Skin of body (tissue), 3 donors: ENCODE measurements at places on chromosomes 5 and 9. TPM values are rescaled to one million over a fixed set of nuclear protein-coding genes. Genes with fewer than 3 reads are reported as not detected.

GRCh38 chr9:16236882-16237281 lies 633.6 kb downstream of the BNC2 start:
- peak; percentile 65 for DNase-seq

DNA sequence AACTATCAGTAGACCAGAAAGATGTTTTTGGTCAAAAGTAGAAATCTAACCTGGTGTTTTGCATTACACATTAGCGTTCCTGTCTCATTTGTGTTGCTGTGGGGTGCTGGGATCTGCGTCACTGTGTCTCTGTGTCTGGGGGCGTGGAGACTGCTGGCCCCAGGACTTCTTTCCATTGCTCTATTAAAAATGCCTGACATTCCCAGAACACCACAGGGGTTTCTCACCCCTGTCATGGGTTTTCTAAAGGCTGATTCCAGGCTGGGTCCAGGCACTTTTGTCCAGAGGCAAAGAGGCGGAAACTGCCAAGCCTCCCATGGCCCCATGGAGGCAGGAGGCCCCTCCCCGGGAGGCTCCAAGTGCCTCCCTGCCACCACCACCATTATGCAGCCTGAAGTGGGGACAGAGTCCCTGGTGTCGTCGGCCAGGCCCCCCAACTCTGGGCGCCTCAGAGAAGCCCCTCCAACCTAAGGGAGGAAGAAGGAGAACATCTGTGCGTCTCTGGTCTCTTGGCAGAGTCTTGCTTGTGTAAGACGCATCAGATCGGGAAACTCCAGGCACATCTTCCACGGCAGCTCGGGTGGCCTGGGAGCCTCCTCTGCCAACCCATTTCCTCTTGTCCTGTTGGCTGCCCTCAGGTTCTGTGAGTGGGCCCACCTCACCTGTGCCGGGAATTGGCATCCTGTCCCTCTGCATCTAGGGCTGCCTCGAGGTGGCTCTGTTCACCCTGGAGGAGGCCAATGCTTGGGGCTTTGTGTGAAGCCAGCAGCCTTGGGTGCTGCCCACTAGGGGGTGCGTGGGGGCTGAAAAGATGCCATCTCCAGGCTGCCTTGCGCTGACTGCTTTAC lies 13.8 kb upstream of the PLEKHG4B start:
- no peak for DNase-seq

DNA sequence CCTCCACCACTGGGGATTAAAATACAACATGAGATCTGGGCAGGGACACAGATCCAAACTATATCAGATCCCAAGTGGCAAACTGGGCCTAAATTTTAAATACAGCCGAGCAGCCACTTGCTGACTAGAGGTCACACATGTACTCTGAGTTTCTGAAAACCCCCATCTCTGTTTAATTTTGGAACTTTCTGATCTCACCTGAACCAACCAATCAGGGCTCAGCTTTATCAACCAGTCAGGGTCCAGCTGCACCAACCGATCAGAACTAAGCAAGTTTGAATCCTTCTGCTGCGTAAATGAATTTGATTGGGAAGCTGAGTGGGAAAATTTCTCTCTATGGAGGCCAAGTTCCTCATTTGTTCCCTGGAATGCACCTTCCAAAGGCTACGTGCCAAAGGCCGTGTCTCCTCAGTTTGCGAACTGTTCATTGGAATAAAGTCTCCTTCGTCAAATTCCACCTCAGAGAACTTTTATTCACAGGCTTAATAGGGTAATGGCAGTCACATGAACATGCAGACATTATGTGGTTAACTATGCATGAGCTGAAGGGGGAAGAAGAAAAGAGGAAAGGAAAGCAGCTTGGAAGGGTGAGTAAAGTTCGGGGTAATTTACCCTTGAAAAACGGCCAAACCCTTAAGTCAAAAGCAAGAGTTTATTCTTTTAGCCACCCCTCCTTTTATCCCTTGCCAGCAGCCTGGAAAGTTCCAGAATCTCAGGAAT lies 3.7 kb downstream of the CD180 start:
- DNase-seq, result no peak

SH3RF2 gene
- 9.8 TPM for total RNA-seq

GRCh38 chr9:107883496-107884124 lies 394.0 kb upstream of the KLF4 start:
- DNase-seq, result no peak

DNA sequence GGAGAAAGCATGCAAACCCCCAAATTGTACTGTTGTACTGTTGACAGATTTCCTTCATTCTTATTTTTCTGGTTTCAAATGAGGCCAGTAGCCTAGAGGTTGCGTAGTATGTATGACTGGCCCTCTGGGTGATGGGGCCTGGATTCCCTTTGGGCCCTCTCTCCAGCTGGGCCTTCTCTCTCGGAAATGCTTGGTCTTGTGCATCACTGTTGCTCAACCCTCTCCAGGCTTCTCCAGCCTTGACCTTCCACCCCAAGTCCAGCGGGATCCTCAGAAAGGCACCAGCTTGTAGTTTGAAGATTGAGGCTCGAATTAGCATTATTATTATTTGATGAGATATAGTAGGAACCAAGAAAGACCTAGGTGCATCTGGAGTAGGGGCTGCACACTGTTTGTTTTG lies 87.0 kb downstream of the ANGPTL2 start:
- DNase-seq, result no peak

GRCh38 chr9:80359941-80360881 lies 788.4 kb downstream of the TLE4 start:
- DNase-seq, result no peak

BTNL3 gene
- not detected for total RNA-seq

GRCh38 chr5:139103762-139104161 lies 94.4 kb downstream of the SIL1 start:
- DNase-seq, result no peak

DNA sequence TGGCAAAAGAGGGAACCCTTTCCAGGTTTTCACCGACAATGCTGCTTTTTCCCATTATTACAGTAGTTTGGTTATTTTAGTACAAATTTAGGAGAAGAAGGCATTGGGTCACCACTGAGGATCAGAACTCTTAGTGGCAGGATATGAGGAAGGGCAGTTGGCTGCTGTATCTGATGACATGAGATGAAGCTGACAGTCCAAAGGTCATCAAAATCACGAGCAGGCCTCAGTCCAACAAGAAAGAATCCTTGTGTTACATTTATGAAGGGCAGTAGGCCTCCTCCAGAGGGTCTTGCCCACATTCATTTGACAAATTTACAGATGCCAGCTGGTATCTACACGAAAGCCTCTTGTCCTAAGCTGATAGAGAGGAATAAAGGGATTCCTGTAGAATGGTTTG lies 49.5 kb upstream of the COL15A1 start:
- DNase-seq, result no peak

GRCh38 chr5:149771216-149771980 lies 41.3 kb downstream of the PPARGC1B start:
- no peak for DNase-seq

- DNase-seq, result no peak
Measured at GRCh38 chr9:119337573-119337972, 31.7 kb downstream of the BRINP1 start.

- no peak for DNase-seq
Measured at GRCh38 chr5:126450346-126450745, 27.1 kb downstream of the GRAMD2B start.

TAL2 gene
- total RNA-seq, result 1.7 TPM

- DNase-seq, result no peak
Measured at GRCh38 chr5:132369007-132369473, 470 bp upstream of the SLC22A5 start.

DNA sequence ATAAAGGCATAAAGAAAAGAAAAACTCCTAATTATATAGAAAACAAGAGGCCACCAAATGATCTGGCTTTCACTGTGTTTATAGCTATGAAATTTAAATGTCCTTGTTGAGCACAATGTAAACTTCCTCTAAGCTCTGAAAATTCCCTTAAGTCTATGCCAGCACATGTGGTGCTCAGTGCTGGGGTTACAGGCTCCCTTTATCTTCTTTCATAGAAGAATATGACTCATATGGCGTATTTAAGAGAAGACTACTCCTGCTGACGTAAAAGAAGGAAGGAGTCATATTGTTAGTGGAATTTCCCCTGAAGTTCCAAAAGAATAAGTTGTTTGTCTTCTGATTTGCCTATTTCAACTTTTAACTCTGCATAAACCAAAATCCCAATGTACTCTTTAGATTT lies 30.4 kb downstream of the RNF145 start:
- peak; percentile 68 for DNase-seq

ARL14EPL gene
- total RNA-seq, result not detected

SLC34A1 gene
- total RNA-seq, result not detected

DNA sequence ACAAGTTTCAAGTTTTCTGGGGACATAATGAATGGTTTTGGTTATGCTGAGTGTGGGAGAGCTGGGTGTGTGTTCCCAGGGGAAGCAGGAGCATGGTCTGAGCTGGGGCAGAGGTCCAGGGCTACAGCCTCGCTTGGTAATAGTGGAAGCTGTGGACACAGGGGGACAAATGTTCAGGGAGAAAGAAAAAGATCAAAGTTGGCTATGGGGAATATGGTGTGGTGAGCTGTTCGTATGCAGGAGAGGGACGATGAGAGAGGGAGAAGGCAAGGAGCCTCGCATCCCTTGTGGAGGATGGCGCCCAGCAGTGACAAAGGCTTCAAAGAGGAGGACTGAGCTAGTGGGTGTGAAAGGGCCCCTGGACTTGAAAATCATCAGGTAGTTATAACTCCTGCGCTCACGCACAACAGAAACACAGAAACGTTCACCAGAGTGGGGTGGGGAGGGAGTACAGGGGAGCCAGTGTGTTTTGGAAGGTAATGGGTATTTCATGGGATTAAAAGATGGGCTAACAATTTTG lies 77.2 kb downstream of the TENT4A start:
- no peak for DNase-seq

AFAP1L1 gene
- 20.8 TPM for total RNA-seq

- no peak for DNase-seq
Measured at GRCh38 chr5:171978016-171978415, 28.4 kb downstream of the FBXW11 start.

GRCh38 chr9:92771309-92771708 lies 6.7 kb upstream of the BICD2 start:
- DNase-seq, result no peak

DNA sequence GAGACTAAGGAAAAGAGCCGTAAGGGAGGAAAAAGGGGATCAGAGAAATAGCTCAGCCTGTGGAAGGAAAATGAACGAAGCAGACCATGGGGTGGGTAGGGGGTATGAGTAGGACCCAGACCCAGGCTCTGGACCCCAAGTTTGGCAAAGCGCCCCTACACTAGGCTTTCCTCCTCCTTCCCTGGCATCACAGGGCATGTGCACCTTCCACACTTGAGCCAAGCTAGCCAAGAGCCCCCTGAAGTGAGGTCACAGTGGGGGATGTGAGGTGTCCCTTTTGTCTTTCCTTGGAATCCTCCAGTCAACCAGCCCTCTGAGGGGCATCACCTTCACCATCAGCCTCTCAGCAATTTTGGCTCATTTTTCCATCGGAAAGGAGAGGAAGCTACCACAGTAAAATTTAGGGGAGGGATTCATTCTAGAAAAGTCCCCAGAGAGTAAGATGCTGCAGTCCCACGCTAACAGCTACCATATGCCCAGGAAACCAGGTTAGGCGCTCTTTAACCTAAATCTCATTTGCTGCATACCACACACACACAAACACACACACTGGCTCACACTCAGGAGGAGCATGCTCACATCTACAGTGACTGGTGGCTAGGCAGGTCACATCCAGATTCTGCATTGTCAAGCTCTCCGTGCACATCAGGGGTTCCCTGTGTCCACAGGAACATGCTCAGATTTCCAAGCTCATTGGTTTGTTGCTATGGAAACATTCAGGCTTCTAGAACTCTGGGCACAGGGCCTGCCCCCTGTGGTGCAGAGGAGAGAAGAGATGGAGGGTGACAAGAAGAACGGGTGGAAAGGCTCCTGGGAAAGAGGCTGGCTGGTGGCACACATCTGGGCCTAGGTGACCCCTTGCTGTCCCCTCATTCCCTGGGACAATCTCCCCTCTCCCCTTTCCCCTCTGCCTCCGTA lies 9.9 kb downstream of the REEP2 start:
- no peak for DNase-seq
